Activated CD8-positive, alpha-beta memory T cell treated with anti-CD3 and anti-CD28 coated beads for 4 hours (primary cell): ENCODE measurements at places on chromosomes 16 and 17.

DNA sequence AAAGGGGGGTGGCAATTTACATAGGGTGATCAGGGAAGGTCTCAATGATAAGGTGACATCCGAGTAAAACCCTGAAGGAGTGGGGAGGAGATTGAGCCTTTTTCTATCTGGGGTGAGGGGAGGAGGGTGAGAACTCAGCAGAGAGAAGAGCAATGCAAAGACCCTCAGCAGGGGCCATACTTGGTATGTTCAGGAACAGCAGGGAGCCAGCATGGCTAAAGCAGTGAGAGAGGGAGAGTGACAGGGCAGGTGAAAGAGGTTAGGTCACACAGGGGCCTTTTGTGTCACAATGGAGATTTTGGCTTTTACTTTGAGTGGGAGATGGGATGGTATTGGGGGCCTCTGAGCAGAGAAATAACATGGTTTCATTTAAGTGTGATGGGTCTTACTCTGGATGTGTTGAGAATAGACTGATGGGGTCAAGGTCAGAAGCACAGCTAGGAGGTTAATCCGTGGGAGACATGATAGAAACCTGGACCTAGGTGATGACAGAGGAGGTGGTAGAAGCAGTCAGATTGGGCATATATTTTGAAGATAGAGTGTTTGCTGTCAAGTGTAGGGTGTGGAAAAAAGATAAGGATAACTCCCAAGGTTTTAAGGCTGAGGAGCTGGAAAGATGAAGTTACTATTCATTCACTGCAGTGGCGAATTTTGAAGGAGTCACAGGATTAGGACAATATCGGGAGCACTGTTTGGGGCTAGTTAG, 6.2 kb downstream of the SP2 start:
- no peak for DNase-seq

- DNase-seq: no peak
Measured at GRCh38 chr17:75995385-75995925, 5.2 kb upstream of the CDK3 start.

DNA sequence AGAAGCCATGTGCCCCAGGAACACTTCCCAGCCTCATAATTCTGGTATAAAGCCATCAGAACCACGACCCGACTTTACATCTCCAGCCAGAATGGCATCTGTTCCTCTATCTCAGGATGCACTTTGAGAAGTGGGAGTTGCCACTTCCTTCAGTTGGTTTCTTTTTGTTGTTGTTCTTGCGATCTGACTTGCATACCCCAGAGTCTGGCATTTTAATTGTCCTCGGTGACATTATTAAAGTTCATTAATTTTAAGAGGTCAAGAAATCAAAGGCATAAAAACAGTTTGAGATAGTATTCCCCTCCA, 13.5 kb downstream of the MARCHF10 start:
- DNase-seq: no peak

DNA sequence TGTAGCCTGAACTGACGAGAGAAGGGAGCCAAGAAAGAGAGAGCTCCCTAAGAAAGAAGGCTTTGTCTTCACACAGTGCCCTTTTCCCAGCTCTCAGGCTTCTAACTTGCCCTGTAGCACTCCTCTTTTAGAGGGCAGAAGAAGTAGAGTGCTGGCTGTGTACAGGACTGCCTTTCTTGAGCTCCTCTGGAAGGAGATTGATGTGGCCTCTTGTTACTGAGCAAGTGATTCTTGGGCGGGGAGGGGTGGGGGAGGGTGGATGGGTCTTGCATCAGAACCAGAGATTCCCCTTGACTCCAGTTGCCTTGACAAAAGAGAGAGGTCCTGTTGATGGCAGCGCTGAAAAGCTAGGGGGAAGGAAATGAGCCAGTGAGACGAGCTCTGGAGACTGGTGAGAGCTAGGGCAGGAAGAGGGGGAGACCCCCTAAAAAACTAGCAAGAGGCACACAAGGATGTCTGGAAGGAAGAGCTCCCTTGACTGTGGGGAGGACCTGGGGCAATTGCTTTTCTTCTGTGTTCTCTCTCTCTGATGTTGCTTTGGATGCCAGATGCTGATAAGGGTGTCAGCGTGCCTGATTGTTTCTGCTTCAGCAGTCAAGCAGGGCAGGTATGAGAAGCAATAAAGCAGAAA, 18.4 kb downstream of the GPR179 start:
- DNase-seq: no peak

DNA sequence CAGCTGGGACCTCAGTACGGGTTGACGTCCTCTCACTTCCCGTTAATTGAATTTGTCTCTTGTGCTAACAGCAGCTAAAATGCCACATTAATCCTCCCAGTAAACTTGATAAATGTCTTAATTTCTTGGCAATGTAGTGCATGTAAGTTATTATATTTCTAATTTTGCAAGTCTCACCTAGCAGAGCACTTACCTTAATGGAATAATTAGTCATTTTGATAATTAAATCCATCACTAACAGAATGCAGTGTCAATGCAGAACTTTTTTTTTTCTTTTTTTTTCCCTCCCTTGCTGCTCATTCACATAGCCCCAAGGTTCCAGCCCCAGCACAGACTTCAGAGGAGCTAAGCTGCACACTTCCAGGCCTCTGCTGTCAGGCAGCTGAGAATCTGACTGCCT, 376.5 kb downstream of the RBFOX1 start:
- DNase-seq: no peak

- no peak for DNase-seq
Measured at GRCh38 chr16:50622029-50622428, 59.1 kb downstream of the SNX20 start.
